ENCODE measurements at places on chromosomes 6 and 20. TPM values are rescaled to one million over a fixed set of nuclear protein-coding genes. Genes with fewer than 3 reads are reported as not detected.

- DNase-seq = no peak
Measured at GRCh38 chr6:37783856-37784584, 35.5 kb upstream of the ZFAND3 start.

GRCh38 chr6:10968776-10969175 is 75.3 kb downstream of the ELOVL2 start:
- DNase-seq = peak; percentile 27

GRCh38 chr6:6704103-6705060 is 115.9 kb downstream of the LY86 start:
- no peak for DNase-seq

GRCh38 chr6:122833021-122833491 is 44.0 kb downstream of the SMPDL3A start:
- no peak for DNase-seq

GRCh38 chr20:62658593-62659178 is 16.4 kb downstream of the SLCO4A1 start:
- no peak for DNase-seq

DNA sequence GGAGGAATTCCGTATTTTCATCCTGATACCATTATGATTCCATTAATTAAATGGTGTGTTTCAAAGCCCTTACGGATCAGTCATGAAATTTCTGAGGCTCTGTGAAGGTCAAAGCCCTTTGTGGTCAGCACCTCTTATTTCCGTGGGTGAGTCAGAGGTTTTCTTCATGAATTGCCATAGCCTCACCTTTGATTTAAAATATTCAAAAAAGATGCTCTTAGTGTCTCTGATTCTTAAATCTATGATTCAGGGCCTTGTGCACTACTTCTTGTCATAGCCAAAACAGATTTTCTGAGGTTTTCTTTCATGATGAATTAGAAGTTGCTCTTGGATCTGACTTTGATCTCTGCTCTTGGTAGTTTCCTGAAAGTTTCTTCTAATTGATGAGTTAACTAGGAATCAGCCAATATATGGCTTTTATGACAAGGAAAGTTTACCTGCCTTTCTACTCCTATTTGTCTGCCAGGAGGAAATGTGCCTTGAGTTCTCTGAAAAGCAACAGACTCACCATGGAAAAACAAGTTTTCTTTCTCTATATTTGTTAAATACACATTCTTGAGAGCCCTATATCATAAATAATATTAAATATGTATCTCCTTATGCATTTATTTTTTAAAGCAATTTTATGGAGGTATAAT is 613.0 kb downstream of the UTRN start:
- no peak for DNase-seq

DNA sequence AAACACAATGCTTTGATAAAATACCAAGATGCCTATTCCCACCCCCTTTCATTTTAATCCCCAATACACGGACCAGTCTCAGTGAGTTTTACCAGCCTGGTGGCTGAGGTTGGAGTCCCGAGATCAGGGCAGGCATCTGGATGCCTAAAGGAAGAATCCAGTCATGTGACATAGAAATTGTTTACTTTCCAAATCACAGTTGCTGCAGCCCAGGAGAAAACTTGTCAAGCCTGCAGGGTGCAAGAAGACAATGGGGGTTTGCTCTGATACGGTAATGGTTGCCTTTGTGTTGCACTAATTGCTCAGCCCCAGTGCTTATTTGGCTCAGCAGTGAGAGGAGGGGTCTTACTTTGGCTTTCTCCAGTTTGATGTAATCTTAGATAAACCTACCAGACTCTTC is 308.5 kb upstream of the POU3F2 start:
- DNase-seq = no peak

DNA sequence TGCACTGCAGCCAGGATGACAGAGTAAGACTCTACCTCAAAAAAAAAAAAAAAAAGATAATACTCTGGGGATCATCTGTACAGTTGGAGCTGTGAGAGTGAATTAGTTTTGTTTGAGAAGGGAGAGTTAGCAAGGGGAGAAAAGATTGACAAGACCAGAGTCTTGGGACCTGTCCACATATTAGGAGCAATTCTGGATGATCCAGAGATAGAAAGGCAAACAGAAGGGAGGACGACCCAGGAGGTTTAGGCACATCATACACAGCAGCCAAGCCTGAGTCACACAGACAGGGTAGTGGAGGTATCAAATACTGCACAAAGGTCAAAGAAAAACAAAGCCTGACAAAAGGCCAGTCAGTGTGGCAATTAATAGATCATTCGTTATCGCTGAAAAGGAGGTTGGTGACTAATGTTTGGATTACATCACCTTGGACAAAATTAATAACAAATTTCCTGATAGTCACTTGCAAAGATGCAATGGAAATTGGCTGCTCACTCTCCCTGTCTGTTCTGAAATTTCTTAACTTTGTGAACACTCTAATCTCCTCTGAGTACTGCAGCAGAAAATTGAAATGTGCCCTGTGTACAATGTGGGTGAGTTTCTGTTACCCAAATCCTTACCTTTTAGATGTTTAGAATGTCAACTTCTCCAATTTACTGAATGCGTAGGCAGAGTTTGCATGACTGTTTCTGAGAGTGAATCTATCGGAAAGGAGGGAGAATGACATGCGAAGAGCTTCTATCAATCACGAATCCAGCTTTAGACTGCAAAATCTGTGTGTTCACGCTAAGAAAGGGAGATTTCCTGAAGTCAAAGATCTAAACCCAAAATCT is 105.4 kb downstream of the TSHZ2 start:
- DNase-seq = no peak

- no peak for DNase-seq
Measured at GRCh38 chr6:125791820-125792165, 1.0 kb downstream of the NCOA7 start.

DNA sequence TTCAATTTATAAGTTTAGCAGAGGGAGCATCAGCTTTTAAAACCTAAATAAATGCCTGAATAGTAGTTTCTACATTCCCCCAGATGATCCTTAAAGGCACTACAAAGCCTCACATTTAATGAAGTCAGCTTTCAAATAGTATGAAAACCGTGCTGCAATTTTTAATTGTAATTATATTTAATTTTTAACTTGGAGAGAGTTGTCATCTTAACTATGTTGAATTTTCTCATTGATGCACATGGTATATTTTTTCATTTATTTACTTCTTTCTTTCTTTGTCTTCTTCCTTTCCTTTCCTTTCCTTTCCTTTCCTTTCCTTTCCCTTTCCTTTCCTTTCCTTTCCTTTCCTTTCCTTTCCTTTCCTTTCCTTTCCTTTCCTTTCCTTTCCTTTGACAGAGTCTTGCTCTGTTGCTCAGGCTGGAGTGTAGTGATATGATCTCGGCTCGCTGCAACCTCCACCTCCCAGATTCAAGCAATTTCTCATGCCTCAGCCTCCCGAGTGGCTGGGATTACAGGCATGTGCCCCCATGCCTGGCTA is 7.7 kb upstream of the SF3B5 start:
- no peak for DNase-seq

DNA sequence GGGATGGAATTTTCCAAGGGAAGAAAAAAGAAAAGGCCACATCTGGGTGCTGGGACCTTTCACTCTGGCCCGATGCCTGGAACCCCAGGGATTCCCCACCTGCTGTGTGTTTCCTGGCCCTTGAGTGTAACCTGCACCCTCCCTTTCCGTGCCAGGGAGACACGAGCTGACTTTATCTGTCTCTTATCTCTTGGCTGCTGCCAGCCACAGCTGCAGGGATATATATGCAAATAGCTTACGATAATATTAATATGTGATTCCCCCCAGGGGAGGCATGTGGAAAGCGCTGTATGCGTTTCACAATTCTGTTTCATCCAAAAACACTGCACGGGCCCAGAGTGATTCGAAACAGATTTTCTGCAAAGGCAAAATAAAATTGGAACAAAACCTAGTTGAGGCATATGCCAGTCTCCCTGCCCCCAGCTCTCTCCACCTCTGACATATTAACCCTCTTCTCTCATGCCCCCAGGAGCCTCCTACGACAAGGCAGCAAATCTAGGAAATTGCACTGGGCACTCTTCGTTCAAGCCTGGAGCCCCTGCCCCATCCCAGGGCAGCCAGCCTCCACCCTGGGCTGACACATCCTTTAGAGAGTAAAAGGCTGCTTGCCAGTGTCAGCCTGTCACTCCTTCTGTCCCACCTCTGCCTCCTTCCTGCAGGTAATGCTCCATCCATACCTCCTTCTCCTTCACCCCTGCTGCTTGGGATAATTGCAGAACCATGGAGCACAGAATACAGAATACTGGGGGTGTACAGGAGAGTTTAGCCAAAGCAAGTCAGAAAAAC is 1.3 kb downstream of the RIPOR3 start:
- DNase-seq = no peak

- no peak for DNase-seq
Measured at GRCh38 chr6:71393471-71393870, 104.9 kb downstream of the OGFRL1 start.

DNA sequence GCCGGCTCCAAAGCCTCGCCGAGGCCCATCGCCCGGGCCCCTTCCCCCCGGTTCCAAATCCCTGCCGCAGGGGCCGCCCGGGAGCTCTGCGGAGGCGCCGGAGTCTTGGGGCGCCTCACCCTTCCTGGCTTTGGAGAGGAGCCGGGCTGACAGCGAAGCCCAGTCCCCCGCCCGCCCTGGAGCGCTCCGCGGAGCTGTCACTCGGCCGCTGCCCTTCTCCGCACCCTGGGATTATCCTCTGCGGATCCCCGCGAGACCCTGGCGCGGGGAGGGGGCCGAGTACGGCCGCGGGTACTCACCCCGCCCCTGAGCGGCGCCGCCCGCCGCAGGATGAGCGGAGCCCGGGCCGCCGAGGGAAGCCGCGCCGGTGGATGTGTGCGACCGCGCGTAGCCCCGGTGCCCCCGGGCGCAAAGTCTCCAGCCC is 343 bp downstream of the SNAP91 start:
- no peak for DNase-seq

- DNase-seq = peak; percentile 39
Measured at GRCh38 chr6:27791182-27791943, 120.8 kb downstream of the OR2B2 start.

- no peak for DNase-seq
Measured at GRCh38 chr6:79733388-79733787, 102.3 kb downstream of the SH3BGRL2 start.

GRCh38 chr6:32604434-32604877 is 14.8 kb upstream of the HLA-DRB1 start:
- DNase-seq = no peak

DNA sequence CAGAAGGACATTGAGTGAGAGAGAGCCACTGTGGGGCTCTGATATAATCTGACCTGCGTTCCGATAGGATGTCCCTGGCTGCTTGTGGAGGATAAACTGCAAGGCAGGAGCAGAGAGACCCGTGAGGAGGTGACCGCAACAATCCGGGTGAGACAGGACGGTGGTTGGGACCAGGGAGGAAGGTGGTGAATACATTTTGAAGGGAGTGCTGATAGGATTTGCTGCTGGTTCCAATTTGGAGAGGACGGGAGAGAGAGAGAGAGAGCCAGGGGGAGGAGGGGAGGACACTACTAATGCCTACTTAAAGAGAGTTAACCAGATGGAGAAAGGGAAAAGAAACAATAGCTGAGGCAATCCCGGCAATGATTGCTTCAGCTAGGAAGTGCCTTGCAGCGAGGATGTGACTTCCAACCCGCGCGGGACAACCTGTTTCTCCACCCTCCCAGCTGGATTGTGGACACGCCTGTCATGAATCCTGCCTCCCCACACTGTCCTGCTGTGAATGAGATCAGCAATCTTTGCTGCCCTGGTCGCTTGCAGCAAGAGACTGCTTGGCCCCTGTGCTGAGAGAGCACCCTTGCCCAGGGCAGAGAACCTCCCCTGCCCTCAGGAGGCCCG is 199.0 kb upstream of the KCNG1 start:
- DNase-seq = peak; percentile 23

GRCh38 chr20:50242863-50243609 is 52.4 kb downstream of the CEBPB start:
- no peak for DNase-seq

- no peak for DNase-seq
Measured at GRCh38 chr20:64035066-64035932, 683 bp upstream of the C20orf204 start.

DNA sequence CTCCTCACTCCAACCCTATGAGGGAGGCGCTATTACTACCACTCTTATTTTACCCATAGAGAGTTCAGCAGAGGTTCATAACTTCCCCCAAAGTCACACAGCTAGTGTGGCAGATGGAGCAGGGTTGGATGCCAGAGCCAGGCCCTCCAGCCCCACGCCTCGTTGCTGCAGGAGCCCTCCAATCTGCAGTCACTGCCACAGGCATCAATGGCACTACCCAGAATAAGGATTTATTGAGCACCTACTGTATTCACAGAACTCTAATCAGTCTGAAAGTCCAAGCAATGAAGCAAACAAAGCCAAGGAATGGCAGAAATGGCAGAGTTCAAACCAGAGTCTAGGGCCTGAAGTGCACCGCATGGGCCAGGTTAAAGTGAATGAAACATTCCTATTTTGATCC is 144.9 kb downstream of the LPA start:
- no peak for DNase-seq

- no peak for DNase-seq
Measured at GRCh38 chr6:2999618-3000557, at the start of gene NQO2. TSS of gene NQO2 (plus strand) at chr6:2999894. CDS start at chr6:3006553, 6,659 bp downstream.

GRCh38 chr6:69937402-69938136 is 71.2 kb downstream of the COL19A1 start:
- no peak for DNase-seq

- no peak for DNase-seq
Measured at GRCh38 chr6:28125401-28125800, 992 bp downstream of the ZSCAN16 start.

DNA sequence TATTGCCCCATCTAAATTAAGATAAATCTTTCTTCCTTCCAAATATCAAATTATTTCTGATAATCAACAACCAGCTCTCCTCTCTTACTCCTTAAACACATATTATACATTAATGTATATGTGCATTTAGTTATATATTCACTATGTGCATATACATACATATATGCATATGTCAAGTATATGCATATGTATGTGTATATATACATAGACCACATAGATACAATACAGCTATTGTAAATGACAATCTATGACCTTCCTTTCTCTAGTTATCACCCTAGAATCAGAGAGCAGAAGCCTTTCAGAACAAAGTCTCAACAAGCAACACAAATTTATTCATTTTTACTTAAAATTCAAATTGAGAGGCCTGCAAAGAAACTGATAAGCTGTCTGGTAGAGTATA is 241.1 kb upstream of the THEMIS start:
- DNase-seq = no peak

DNA sequence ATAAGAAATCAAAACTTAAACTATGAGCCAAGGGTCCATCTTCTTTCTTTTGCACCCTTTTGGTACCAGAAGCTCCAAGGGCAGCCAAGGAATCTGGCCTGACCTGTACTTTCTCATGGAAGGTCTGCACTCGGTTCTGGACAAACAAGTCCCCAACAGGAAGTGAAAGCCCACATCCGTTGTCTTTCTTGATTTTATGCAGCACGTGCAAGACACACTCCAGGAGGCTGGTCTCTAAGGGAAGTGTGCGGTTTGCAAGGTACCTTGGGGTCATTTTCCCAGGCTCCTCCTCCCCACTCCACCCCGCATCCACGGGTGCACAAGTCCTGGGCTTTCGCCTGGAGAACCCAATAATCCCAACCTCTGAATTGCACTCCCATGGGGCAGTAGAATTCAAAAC is 101.9 kb downstream of the NFATC2 start:
- no peak for DNase-seq

EEF1A2 gene
- 8.3 TPM for polyA plus RNA-seq

KHDC1L gene
- polyA plus RNA-seq = not detected

GNMT gene
- 0.10 TPM for polyA plus RNA-seq

SNAP25 gene
- polyA plus RNA-seq = 1.3 TPM

SIRPB1 gene
- polyA plus RNA-seq = 1.1 TPM

CCDC167 gene
- 34.4 TPM for polyA plus RNA-seq

CAPN11 gene
- 0.04 TPM for polyA plus RNA-seq

ULBP3 gene
- 6.0 TPM for polyA plus RNA-seq

FRK gene
- 0.02 TPM for polyA plus RNA-seq

MICB gene
- polyA plus RNA-seq = 21.9 TPM

VIP gene
- polyA plus RNA-seq = not detected

OR2H2 gene
- polyA plus RNA-seq = not detected

RNASET2 gene
- polyA plus RNA-seq = 24.7 TPM

All from BJ (cell line).